ENCODE measurements at places on chromosomes 2 and 18.

- DNase-seq, result no peak
These were observed 38.3 kb upstream of the PEX13 start for GRCh38 chr2:60979231-60979630.

GRCh38 chr2:240931319-240931949 is 25.3 kb downstream of the CROCC2 start:
- no peak for DNase-seq

- DNase-seq, result no peak
These were observed 237.5 kb downstream of the SRBD1 start for GRCh38 chr2:45373534-45373933.

DNA sequence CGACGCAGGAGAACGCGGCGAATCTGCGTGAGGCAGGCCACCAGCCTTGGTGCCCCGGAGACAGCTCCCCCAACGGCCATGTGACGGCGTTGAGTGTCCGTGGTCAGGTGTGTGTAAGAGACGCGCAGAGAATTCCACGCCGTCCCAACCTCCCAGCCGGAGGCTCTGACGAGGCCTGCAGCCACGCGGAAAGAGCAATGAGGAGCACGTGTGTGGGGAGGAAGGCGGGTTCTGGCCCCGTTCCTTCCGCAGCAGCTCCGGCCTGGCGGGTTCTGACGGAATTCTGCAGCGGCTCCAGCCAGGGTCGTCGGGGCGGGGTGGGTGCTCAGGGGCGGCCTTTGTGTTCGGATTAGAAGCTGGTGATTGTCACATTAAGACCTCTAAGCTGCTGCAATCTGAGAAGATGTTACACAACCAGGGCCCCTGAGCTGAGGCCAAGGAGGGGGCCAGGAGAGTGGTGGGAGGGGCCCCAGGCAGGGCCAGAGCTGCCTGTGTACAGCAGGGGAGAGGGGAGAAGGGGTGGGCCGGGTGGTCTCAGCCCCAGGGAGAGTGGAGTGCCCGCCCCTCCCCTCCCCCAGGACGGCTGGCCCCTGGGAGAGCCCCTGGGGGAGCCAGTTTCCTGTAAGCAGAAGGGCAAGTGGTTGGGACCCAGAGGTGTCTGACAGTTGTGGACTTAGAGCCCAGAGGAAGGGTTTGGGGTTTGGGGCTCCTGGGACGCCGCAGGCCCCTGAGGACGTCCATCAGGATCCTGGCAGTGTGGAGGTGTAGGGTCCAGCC is 5.1 kb upstream of the GAL3ST2 start:
- DNase-seq, result no peak

DNA sequence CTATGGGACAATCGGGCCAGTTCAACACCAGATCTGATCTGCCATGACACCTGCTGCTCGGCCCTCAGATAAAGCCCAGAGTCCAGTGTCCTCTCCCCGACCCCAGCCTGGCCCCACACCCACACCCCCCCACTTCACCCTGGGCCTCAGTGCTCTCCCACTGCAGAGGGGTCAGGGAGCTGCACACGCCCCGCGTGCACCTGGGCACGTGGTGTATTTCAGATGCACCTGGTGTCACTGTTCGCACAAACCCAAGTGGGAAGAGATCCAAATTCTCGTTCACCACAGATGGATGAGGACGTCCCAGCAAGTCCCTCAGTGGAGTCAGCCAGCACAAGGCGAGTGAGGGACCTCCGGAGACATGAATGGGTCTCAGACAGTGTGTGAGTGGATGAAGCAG is 161.3 kb downstream of the RTP5 start:
- no peak for DNase-seq

All from T-helper 1 cell (primary cell).